ENCODE measurements at places on chromosomes 2 and 18.

DNA sequence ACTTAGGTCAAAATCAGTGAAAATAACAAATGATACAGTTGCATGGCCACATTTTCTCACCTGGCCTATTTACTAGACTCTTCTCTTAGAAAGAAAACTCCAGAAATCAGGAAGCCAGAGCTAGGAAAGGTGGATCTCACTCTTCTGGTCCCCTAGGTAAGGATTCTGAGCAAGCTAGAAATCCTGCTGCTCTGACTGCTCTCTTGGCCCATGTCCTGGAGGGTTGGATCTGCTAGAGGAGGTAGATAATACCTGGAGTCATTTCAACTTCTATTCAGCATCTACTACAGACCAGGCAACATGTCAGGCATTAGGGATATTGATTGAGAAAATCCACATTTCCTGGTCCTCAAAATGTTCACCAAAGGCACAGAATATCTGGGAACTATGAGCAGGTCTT lies 34.9 kb downstream of the AKAIN1 start:
- no peak for DNase-seq

DNA sequence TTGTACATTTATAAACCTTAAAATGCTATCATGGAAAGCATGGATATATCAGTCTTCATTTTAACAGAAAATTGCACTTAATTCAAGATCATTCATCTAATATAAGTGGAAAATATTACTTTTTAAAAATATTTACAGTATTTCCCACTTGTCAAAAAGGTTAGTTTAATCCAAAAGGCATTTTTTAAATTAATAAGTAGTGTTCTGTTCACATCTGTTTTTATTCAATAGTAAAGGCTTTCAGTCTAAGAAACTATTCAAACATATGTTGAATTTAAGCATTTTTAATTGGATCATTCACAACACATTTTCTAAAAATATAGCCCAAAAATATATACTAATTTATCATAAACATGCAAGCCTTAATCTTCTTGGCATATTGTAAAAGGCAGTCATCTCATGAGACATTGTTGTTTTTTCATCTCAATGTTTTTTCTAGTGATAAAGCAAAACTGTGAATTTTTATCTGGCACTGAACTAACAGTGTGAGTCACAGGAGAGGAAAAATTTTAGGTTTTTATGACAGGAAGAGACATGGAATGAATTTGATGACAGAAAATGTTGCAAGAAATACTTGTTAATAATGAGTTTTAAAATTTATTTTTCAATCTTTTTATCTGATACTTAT lies 1642.5 kb upstream of the TMEFF2 start:
- DNase-seq, result no peak

- no peak for DNase-seq
Measured at GRCh38 chr2:196101325-196101991, 32.8 kb upstream of the DNAH7 start.

DNA sequence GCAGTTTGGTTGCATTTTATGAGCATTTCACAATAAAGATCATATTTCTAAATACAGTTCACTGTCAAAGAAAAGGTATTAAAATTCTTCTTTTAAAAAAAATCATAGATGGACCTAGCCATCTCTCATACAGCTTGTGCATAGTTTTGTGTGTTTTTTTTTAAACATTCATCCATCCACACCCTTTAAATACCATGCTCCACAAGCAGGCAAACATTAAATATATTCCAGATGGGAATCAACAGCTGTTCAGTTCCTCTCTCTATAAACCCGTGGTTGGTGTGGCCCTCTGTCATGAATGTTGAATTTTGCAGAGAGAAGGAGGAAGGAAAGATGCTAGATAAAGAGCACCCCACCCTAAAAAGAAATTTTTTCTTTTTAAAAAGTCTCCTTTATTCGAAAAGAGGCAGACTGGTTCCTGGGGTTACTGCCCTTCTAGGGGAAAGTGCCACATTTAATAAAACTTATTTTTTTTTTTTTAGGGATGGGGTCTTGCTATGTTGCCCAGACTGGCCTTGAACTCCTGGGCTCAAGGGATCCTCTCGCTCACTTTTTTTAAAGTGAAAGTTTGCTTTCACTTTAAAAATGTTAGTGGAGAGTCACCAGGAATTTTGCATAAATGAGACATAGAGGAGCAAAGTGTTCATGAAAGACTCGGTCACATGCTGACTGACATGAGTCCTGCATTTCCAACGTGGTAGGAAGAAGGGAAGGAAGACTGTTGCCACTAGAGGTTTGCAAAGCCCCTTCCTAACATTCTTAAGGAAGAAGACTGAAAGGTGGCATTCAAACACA lies 73.9 kb upstream of the LMAN1 start:
- no peak for DNase-seq

- DNase-seq, result no peak
Measured at GRCh38 chr18:27931535-27931934, 245.4 kb downstream of the CDH2 start.

GRCh38 chr2:191703079-191703725 lies 25.3 kb downstream of the NABP1 start:
- DNase-seq, result no peak

DNA sequence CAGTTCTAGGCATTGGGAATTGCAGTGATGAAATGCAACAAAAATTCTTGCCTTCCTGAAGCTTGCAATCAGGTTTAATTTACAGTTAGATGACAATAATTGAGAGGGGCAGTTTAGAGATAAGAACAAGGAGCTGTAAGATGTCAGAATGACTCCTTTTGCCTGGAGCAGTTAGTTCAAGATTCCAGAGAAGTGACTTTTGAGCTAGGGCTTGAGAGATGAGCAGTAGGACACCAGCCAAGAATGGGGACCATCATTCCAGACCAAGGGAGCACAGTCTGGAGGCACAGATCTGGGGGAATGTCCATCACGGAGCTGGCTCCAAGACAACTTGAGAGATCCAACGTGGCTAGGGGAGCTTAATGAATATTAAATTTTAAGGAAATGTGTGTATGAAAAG lies 26.8 kb downstream of the CACNB4 start:
- DNase-seq, result no peak

GRCh38 chr2:230443541-230443940 lies 27.5 kb downstream of the SP100 start:
- DNase-seq, result no peak

DNA sequence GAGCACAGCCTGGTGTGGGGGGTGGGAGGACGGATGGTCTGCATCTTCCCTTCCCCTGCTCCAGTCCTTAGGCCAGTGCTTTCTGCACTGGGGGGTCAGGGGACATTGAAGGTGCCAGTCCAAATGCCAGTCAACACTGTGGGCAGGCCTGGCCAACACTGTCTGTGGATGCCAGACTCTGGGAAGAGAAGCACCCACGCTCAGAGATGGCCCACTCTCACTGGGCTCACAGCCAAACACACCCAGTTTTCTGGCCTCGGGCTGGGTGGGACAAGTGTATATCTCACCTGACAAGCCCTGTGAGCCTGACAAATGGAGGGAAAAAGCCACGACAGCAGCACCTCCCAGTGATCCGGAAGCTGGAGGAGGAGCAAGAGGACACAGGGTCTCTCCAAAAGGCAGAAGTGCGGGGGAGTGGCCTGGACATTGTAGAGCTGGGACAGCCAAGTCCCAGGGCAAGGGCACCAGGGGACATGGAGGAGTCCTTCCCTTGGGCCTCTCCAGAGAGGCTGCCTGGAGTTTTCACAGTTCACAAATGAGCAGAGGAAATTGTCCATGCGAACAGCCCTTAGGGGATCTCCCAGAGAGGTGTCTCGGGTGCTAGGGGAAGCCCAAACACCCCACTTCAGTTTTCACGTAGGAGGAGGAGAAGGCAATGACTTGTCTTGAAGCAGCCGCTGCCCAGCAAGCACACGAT lies 79.3 kb downstream of the SDC1 start:
- no peak for DNase-seq

GRCh38 chr18:23209031-23209430 lies 73.7 kb downstream of the CABLES1 start:
- no peak for DNase-seq

- no peak for DNase-seq
Measured at GRCh38 chr2:171810422-171811244, 83.4 kb downstream of the SLC25A12 start.

GRCh38 chr2:145021962-145022665 lies 502.2 kb upstream of the ZEB2 start:
- DNase-seq, result no peak

GRCh38 chr2:64876137-64876647 lies 113.0 kb upstream of the SLC1A4 start:
- no peak for DNase-seq

All from activated T-helper 1 cell treated with Interleukin-2 at 50 U/mL for 16 hours (primary cell).